Stimulated activated CD4-positive, alpha-beta T cell treated with anti-CD3 and anti-CD28 coated beads, Interleukin-4, amount 100 ng/mL, for 1 hour (primary cell): ENCODE measurements at places on chromosomes 3 and 15.

DNA sequence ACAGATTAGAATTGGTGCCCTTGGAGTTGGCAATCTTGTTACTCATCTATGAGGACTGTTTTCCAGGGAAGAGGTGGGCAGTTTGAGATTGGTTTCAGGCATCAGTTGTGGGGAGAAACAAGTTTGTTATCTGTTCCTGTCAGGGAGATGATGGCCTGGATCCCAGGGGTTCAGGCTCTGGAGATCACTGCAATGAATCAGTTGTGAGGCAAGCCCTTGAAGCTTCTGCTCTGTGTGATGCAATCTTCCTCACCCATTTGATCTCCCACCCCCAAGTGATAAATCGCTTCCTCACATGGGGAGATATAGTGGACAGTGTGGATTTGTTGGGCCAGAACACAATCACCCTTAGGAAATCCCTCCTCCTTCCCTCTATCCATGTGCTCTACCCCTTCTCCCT, 276.6 kb upstream of the LRTM1 start:
- DNase-seq = no peak

DNA sequence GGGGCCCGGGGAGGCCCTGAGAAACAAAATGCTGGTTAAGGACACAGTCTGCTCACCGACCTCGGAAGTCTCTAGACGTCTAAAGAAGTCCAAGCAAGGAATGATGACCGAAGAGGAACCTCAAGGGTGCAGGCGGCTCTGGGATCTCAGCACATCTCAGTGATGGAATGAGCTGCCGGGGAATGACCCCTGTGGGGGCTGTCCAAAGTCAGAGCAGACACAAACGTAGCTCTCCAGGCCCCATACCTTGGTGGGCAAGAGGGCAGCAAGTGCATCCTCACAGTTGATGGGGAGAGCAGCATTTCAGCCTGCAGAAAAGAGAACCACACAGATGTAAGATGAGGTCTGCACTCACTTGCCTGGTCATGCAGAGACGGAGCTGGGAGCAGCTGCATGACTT, 129.1 kb downstream of the IGF1R start:
- no peak for DNase-seq

GRCh38 chr3:124845406-124845805, 41.8 kb downstream of the ITGB5 start:
- no peak for DNase-seq

DNA sequence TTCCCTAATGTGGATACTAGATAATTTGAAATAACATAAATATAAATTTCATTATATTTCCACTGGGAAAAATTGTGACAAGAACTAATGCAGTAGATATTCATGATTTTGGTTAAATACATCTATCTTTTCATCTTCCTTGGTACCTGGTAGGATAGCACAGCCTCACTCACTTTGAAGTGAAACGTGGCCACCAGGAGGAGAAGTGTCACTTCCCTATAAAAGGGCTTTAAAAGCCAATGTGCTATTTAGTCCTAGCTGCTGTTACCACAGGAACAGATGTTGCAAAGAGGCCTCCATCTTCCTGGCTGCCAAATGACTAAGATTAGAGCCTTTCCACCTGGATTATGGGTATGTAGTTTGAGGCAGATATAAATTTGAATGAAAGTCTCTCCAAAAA, 140.0 kb downstream of the PLOD2 start:
- DNase-seq = no peak

GRCh38 chr3:78285032-78285728, 1245.3 kb downstream of the ROBO2 start:
- DNase-seq = no peak
